ENCODE measurements at places on chromosomes 16 and 17. TPM values are rescaled to one million over a fixed set of nuclear protein-coding genes. Genes with fewer than 3 reads are reported as not detected.

PNMT gene
- not detected for total RNA-seq

CCL3 gene
- total RNA-seq = not detected

NT5M gene
- total RNA-seq = 11.0 TPM

PLD6 gene
- 4.7 TPM for total RNA-seq

CTRB1 gene
- total RNA-seq = not detected

NPIPB9 gene
- 1.9 TPM for total RNA-seq

CACNG5 gene
- total RNA-seq = not detected

RHBDL1 gene
- 0.19 TPM for total RNA-seq

KRT222 gene
- 0.45 TPM for total RNA-seq

ASPHD1 gene
- total RNA-seq = 3.4 TPM

CPHXL2 gene
- total RNA-seq = not detected

CCL2 gene
- not detected for total RNA-seq

- no peak for DNase-seq
These were observed 72.3 kb downstream of the SEC14L1 start for GRCh38 chr17:77212833-77213777.

DNA sequence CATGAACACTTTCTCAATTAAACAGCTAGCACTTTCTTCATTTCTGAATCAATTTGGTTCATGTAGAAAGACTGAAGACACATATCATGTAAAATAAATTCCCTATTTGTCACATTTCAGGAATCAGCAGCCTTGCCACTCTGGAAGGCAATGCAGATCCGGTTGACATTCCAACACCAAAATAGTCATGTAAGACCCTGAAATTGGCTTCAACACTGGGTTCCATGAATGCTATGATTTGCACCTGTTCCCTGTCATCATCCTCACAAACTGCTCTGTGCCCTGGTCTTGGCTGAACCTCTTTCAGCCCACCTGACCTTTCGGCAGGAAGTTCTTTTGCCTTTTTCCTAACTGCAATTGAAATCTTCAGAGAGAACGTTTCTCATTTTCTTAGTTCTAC, 156.9 kb downstream of the CDH8 start:
- DNase-seq = no peak

DNA sequence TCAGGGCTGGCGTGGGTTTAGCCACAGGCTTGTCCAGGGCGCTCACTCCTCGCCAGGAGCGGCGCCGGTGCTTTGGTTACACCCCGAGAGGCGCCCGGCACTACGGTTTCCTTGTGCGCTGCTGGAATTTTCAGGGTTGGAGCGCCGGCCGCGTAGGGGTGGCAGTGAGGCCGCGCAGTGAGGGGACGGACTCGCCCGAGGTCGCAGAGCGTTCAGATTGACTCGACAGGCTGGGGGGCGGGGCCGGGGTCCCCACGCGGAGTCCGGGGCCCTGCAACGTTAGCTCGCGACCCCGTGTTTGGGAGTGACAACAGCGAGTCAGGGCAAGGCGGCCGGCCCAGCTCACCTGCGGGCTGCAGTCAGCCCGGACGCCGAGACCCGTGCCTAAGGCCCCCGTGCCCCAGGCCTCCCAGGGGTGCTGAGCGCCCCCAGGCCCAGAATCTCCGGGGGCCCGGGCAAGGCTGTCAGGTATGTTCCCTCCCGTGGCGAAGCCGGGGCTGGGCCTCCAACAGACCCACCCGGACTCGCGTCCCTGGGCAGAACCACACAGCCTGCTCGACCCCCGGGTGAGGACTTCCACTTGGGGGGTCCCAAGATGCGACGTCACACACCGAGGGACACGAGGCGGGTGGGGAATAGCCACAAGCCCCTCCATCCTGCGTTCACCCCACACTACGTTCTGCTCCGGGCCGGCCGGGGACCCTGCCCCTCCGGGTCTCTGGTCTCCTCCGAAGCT, 1.3 kb upstream of the ACTG1 start:
- peak; percentile 70 for DNase-seq

GRCh38 chr17:40511136-40511535, 9.7 kb upstream of the TNS4 start:
- no peak for DNase-seq

DNA sequence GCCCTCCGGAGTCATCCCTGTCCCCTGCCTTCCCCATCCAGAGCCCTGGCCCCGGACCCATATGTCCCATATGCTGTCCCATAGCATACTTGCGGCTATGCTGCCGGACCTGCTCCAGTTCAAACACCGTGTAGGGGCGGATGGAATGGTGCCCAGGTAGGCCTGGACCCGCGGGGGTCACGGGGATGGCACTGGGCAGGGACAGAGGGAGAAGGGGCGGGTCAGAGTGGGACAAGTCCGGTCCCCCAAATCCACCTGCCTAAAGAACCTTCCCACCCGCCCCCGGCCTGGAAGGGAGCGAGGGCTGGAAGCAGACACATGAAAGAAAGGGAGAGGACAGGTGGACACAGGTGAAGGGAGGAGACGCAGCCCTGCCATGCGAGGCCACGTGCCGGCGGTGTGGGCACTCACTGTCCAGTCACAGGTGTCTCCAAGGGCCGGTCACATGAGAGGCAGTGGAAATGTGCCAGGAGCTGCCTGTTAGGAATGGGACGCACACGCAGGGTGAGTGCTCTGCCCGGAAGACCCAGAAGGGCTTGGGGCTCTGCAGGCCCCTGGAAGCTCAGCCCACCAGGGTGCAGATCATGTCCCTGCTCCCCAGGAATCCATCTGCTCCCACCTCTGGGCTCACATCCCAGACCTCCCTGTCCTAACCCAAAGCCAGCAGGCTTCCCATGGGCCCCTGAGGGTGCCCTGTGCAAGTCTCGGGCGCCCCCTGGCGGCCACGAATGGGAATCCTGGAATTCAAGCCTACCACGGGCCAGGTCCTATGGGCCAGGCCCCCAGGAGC, 14.0 kb downstream of the UBALD2 start:
- peak; percentile 91 for DNase-seq

DNA sequence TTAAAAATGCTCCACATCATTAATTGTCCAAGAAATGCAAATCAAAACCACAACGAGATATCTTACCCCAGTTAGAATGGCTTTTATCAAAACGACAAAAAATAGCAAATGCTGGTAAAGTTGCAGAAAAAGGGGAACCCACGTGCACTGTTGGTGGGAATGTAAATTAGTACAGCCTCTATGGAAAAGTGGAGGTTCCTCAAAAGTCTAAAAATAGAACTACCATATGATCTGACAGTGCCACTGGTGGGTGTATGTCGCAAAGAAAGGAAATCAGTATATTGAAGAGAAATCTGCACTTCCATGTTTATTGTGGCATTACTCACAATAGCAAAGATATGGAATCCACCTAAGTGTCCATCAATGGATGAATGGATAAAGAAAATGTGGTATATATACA, 38.2 kb upstream of the ZFHX3 start:
- DNase-seq = no peak

DNA sequence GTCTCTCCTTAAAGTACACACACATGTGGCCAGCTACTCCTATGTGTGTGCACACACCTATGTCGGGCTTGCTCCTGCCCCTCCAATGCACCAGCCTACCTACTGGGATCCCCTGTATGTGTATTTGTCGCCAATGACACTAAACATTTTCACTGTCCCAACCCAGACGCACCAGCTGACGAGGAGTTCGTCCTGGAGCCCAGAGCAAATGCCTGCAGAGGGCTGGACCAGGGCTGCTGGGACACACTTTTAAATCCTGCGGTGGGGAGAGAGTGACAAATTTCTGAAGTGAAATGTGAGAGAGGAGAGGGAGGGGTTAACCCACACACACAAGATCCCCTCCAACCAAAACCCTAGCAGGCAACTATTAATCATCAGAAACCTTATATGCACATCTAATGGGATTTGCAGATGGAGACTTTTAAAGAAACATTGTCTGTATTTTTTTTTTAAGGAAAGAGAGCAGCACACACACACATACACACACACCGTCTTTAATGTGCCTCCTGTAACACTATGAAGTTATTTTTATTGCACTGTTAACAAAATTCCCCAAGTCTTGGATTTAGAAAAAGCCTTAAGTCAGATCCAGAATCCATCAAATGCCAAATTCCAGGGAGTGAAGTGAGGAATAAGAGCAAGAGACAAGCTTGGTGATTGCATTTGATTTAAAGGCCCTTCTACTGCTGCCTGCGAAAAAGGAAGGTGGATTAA, at the start of gene MEOX1:
Gene MEOX1 (minus strand): TSS at position 224 of the 714 bp plus-strand sequence. CDS start 388 bp downstream, outside the sequence.
- no peak for DNase-seq

DNA sequence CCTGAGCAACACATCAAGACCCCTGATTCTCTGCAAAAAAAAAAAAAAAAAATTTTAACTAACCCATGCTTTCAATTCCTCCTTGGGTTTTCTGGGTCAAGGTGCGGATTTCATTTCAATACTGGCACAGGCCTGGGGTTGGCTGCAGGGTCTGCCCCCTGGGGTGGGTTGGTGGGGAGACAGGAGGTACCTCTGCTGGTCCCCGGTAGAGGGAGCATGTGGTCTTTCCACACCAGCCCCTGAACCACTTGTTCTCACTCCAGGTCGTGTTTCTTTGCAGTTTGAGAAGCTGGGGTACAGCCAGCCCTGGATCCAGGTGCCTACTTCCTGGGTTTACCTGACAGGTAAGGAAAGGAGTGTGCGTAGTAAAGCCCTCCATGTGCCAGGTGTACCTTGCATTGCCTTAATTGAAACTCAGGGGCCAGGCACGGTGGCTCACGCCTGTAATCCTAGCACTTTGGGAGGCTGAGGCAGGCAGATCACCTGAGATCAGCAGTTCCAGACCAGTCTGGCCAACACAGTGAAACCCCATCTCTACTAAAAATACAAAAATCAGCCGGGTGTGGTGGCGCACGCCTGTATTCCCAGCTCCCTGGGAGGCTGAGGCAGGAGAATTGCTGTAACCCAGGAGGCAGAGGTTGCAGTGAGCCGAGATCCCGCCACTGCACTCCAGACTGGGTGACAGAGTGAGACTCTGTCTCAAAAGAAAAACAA, 21.8 kb downstream of the SDR42E2 start:
- DNase-seq = no peak

GRCh38 chr17:700504-701094, 14.0 kb downstream of the VPS53 start:
- peak; percentile 58 for DNase-seq

GRCh38 chr16:78727536-78727935, 628.1 kb downstream of the WWOX start:
- no peak for DNase-seq

DNA sequence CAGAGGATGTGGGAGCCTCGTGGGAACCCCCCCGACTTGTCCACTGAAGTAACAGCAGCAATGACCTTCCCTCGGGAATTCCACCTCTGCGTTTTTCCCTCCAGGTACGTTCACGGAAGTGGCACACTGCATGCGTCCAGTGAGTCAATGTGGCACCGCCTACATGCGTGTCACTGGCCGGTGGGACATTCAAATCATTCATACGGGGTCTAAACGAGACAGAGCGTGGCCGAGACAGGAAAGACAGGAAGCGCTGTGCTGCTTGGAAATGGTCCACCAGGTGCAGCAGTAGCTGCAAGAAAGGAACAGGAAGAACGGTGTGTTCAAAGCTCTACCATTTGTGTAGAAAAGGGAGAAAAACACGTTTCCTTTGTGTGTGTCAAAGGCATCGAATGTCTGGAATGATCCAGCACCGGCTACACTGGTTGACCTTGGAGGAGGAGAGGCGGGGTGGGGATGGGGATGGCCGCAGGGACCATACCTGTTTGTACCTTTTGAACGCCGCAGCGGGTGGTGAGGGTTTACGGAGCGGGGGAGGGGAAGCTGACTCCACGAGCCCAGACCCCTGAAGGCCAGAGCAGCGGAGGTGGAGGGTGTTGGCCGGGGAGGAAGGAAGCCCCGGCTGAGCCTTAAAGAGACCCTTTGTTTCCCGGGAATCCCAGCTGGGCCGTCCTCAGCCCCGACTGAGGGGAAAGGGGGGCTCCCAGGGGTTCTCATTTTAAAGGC, 1.7 kb upstream of the PGAP6 start:
- peak; percentile 49 for DNase-seq

GRCh38 chr16:1447965-1448364, 3.6 kb upstream of the CCDC154 start:
- DNase-seq = no peak

DNA sequence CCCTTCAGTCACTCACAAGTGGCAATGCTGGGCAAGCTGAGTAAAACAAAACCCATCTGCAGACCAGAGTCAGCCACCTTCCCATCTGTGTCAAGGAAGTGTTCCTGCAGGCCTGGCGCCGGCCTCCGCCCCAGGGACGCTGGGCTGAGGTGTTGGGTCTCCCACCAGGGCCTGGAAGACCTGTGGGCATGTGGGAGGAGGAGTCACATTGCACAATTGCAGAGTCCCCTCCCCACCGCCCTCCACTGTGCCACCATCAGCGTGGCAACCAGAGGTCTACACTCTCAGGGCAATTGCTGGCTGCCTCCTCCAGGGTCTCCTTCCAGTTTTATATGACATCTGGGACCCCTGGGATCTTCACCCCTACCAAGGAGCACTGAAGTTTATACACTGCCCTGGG, 3.0 kb upstream of the MYO15A start:
- DNase-seq = no peak

DNA sequence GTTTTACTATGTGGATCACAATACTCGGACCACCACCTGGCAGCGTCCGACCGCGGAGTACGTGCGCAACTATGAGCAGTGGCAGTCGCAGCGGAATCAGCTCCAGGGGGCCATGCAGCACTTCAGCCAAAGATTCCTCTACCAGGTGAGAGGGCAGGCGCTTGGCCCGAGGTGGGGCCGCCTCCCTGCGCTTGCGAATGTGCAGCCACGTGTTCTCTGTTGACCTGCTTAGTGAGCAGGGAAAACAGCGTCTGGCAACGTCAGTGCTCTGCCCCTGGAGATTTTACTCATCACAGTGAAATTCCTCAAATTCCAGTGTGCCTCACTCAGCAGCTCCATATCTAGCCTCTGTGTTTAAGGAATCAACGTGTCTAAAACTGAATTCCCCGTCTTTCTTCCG, 33.4 kb upstream of the CLEC18A start:
- no peak for DNase-seq

GRCh38 chr16:82808036-82808435, 181.3 kb downstream of the CDH13 start:
- no peak for DNase-seq

DNA sequence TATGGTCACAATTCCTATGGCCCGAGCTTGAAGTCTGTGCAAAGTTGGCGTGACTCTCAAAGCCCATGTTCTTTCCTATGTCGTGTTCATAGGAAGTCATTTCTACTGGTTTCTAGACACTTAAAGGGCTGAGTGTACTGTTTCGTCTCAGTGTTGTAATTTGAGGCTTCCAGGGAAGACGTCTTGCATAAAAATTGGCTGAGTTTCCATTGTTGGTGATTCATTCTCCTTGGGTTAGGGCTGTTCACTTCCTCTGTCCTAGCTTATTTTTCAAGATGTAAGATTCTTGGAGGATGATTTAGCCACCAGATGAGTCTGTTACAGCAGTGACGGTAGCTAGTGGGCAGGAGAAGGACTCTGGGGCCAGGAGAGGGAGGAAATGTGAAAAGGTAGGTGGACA, 43.1 kb downstream of the PIK3R5 start:
- DNase-seq = no peak

DNA sequence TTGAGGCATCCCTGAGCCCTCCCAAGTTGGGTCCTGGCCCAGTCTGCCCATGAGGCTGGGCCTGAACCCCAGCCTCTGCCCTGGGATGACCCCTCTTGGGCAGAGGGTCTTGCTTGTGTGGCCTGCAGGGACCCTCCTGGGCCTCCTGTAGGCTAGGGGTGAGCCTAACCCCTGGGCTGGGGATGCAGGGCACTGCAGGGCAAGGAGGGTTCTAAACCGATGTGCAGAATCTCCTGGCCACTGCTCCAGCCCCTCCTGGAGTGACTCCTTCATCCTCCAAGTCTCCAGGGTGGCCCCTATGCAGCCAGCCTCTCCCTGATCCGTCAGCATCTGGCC, 37.5 kb downstream of the LGALS9 start:
- DNase-seq = no peak

- no peak for DNase-seq
These were observed 2.3 kb downstream of the TPSG1 start for GRCh38 chr16:1222553-1223354.

GRCh38 chr17:57468932-57469775, 212.8 kb downstream of the MSI2 start:
- DNase-seq = peak; percentile 79
